Cerebellar nuclear complex (tissue), 1 donor: ENCODE measurements at places on chromosomes 6 and 20.

DNA sequence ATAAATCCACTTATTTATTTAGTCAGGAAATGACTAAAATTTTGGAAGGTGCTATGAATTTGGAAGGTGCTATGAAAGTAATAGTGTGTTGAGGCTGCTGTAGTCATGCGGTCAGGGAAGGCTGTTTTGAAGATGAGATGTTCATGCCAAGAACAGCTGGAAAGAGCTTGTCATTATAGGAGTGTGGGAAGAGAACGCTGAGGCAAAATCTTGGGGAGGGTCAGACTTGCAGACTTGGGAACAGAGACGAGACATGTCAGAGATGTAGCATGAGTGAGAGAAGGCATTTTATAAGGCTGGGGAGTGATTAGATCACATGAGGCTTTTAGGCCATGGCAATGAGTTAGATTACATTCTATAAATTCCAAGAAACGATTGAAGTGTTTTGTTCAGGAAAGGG lies 124.0 kb upstream of the B3GAT2 start:
- DNase-seq, result no peak

- DNase-seq, result no peak
Observed at GRCh38 chr6:41315943-41316620, 19.3 kb upstream of the NCR2 start.

- DNase-seq, result no peak
Observed at GRCh38 chr6:112881828-112882780, 535.0 kb downstream of the RFPL4B start.

DNA sequence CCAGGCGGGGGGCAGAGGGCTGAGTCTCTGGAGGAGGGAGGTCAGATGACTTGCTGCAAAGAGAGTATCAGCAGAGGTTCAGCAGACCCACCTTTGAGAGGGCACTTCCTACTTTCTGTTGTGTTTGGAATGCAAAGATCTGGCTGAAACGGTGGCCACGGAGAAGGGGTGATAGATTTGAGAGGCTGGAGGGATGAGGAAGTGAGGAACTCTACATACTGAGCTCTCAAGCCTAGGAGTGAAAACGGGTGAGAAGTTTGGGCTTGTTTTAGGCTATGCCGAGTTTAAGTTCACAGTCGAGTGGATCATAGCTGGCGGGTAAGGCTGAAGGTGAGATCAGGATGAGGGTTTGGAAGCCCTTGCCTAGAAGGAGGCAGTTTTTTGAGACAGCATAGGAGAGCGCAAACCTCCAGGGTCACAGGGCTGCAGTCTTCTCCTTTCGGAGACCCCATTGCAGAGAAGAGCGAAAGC lies 477 bp upstream of the ITPA start:
- DNase-seq, result no peak

- DNase-seq, result no peak
Observed at GRCh38 chr6:108897371-108897770, 49.1 kb downstream of the ARMC2 start.

DNA sequence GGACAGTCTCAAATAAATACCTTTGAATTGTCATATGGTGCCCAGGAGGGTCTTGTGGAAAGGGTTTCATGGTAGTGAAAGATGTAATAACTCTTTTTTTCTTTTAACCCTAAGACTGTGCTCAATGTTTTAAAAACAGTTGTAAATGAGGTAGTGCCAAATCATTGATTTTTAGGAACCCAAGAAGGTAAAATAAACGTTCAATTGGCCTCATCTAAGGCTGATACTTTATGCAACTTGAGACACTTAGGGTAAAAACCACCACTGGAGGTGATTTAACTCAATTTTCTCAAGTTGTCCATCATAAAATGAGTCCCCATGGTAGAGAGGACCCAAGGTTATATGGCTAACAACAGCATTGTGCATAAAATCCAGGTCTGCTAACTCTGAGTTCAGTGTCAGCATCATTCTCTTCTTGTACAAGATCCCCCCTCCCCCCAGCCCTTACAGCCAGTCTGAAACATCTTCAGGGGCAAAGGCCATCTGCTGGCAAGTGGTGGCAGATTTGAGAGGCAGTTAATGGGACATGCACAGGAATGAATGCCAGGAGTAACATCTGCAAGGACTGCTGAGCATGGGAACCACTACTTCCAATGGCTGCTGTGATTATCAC lies 244.4 kb downstream of the GMPR start:
- DNase-seq, result no peak

DNA sequence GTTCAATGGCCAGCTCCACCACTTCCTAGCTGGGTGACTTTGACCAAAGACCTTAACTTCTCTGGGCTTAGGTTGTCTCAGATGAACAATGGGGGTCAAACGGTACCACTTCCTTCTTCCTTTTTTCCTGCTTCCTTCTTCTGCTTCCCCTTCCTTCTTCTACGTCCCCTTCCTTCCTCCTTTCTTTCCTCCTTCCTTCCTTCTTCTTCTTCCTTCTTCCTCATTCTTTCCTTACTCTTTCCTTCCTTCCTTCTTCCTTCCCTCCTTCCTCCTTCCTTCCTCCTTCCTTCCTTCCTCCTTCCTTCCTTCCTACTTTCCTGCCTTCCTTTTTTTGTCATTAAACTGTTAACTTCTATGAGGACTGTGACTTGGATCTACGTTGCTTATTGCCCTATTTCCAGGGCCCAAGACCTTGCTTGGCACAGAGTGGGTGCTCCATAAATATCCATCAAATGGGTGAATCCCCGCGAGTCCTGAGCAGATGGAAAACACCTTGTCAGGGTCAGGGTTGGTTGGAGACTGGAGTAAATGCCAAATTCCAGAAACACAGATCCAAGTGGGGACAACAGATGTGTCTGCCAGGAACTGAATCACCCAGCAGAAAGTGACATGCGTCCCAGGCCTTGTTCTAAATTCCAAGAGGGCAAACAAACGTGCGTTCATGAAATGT lies 243.3 kb downstream of the PREX1 start:
- DNase-seq, result no peak

GRCh38 chr6:6633898-6634734 lies 45.6 kb downstream of the LY86 start:
- DNase-seq, result no peak
